ENCODE measurements at places on chromosomes 11 and 22.

- no peak for DNase-seq
Measured at GRCh38 chr11:104060004-104060794, 23.8 kb downstream of the DDI1 start.

DNA sequence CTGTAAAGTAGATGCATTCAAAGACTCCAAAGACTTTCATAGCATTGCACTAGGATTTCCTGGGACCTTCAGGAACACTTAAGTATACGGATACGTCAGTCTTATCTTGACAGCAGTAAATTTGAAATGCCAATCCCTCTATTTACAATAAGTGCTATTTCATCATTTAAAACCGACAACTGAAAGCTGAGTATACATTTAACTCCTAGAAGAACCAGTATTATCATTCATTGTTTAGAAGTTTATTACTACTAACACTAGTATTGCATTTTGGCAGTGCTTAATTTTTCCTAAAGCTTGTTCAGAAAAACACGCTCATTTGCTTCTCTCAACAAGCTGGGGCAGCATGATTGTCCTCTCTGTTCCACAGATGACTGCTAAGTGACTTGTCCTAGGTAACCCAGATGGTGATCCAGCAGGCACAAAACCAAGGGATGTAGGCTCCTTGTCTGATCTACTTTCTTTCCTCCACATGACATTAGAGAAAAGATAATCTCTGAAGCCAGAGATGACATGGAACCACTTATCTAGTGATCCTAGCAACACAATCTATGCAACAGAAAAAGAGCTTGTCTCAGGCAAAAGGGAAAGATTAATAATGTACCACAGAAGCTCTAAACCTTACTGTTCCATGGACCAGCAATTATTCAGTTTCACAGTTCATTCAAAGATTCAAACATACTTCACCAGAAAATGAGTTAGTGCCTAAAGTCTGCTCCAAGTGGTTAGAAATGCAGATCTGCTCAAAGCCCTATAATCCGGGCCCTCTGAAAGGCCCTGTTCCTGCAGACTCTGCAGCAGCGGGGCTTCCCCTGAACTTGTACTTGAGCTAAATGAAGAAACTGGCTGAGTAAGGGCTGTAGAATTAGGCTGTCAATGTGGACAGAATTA is 5.2 kb downstream of the MAML2 start:
- peak; percentile 52 for DNase-seq

GRCh38 chr11:7597620-7598019 is 75.7 kb downstream of the CYB5R2 start:
- no peak for DNase-seq

DNA sequence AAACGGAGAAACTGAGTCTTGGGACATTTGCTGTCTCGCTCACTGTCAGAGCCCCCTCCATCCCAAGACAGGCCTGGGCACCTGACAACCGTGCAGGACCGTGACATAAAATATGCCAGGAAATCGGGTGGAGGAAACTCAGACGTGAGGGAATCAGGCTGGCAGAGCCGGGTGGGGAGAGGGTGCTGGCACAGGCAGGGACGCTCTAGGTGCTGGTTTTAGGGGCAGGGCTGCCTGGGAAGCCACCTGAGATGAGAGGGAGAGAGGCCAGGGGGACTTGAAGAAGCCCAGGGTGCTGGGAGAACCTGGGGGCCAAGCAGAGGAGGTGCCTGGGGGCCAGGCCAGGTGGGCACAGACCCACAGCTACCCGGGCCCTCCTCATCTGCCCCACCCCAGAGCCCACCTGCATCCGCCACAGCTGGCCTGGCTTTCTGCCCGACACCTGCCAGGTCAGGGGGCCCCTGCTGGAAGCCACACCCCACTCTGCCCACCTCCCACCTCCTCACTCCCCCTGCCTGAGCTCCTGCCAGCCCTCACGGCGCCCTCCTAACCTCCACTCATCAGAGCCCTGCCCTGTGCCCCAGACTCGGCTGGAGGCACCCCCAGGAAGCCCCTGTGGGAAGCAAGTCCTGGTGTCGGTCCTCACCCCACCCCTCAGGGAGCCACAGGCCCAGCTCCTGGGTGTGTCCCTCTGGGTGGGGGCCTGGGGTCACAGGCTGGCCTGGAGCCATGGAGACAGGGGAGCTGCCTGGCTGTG is 27.3 kb upstream of the MUC5AC start:
- DNase-seq = no peak

- no peak for DNase-seq
Measured at GRCh38 chr11:12356944-12357655, 20.3 kb upstream of the PARVA start.

- DNase-seq = no peak
Measured at GRCh38 chr11:34682825-34683224, 61.9 kb downstream of the EHF start.

- DNase-seq = no peak
Measured at GRCh38 chr11:11363674-11364073, 10.6 kb upstream of the CSNK2A3 start.

GRCh38 chr11:94597896-94598295 is 30.7 kb downstream of the PIWIL4 start:
- DNase-seq = no peak

DNA sequence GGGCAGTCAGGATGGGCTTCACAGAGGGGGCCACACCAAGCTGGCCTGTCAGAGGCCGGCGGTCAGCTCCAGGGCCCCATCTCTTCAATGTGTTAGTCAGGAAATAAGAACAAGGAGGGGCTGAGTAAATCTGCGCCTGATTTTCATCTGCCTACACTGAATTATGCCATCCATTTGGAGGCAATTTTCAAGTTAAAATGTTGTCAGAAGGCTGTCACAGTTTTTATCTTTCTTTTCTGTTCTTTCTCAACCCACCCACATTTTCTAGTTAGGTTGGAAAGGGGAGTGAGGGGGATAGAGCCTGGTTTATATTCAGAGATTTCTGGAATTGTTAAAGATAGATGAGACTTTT is 18.8 kb downstream of the ADORA2A start:
- no peak for DNase-seq

DNA sequence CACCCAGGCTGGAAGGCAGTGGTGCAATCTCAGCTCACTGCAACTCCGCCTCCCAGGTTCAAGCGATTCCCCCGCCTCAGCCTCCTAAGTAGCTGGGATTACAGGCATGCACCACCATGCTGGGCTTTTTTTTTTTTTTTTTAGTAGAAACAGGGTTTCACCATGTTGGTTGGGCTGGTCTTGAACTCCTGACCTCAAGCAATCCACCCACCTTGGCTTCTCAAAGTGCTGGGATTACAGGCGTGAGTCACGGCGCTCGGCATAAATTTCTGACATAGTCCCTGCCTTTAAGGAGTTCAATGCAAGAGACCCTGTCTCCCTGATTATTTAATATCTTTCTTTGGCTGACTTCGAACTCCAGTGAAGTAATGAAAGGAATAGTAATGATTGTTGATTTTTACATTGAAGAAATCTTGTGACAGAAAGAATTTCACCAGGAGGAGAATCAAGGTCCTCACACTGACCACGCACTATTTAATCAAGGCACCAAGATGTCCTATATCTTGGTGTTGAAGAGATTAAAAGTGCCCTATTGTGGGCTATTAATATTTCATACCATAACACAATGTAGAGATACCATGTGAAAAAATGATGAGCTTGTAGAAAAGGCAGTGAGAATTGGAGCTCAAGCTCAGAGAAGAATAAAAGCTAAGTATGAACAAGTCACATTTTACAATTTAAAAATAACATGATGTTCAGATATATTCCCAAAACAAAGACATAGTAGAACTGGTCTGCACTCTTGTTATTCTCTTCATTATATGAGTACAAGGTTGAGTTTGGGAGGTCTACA is 71.6 kb upstream of the BLID start:
- DNase-seq = no peak

- no peak for DNase-seq
Measured at GRCh38 chr11:696955-697491, 1.4 kb downstream of the TMEM80 start.

DNA sequence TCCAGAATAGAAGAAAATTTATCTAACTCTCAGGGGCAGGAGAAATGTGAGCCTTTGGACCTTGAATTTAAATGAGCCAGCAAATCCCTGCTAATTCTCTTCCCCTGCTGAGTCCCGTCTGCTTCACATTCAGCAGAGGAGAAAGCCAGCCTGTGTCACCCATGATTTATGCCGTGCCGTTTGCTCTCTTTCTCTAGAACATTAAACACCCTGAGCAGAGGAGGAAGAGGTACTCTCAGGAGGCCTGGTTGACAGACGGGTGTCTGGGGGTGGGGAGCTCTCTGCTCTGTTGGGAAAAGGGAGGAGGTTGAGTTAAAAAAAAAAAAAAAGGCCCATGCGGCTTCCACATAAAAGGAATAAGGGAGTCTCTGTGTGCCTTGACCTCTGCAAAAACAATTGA is 11.3 kb upstream of the MTMR3 start:
- no peak for DNase-seq

DNA sequence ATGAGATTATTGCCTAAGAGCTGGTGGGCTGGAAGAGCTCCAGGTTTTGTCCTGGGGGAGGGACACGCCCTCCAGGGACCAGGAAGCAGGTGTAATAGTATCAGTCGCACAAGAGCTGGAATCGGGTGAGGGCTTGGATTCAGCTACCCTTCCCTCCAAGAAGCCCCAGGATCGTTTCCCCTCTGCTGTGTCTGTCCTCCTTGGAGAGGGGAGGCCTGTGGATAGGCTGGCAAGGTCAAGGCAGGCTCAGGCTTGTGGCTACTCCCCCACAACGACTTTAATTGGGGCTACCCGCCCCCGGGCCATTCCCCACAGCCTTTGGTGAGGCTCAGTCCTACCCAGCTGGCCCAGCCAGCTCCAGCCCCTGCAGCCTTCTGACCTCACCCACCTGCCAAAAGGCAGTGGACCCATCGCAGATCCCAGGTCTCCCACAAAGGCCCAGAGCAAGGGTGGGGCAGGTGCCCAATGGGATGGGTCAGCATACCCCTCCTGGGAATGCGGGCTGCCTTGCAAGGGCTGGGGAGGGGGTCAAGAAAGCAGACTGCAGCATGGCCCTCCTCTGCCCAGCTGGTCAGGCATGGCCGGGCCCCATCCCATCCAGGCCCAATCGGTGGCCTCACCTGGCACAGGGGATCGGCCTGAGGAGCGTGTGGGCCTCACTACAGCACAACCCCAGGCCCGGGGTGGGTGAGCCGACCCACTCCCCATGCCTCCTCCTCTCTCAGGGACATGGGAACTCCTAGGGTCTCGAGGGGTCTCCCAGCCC is 1.0 kb downstream of the CTSD start:
- no peak for DNase-seq

GRCh38 chr22:35638001-35638400 is 10.2 kb upstream of the APOL6 start:
- no peak for DNase-seq

DNA sequence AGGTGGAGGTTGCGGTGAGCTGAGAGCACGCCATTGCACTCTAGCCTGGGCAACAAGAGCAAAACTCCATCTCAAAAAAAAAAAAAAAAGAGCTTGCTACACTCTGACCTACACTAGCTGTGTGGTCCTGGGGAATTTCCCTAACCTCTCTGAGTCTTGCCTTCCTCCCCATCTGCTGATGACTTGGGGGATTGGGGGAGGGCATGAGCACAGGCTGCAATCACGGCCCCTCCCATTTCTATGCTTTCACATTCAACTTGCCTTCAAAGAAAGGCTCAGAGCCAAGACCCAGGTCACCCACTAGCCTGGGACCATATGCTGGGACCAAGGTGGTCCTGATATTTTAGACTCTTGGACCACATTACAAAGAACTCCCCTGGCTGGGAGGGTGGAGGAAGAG is 39.8 kb upstream of the TEF start:
- DNase-seq = peak; percentile 21

- DNase-seq = no peak
Measured at GRCh38 chr11:107924306-107924705, 3.9 kb upstream of the RAB39A start.

DNA sequence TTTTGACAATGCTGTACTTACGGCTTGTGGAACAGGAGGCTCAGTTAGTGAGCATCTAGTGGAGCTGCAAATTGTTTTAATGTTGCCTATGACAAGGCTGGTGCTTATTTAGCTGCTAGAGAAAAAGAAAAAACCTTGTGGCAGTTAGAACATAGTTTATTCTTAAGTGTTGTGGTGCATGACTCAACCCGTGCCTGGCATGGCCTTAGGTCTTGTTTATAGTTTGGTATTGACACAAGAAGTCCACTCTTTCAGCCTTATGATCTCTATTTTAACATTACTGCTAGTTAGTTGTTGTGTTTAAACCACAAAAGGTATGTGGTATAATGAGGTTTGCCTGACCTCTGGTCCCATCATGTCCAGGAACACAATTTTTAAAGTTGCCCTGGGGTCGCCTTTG is 744.6 kb downstream of the FAM181B start:
- no peak for DNase-seq

DNA sequence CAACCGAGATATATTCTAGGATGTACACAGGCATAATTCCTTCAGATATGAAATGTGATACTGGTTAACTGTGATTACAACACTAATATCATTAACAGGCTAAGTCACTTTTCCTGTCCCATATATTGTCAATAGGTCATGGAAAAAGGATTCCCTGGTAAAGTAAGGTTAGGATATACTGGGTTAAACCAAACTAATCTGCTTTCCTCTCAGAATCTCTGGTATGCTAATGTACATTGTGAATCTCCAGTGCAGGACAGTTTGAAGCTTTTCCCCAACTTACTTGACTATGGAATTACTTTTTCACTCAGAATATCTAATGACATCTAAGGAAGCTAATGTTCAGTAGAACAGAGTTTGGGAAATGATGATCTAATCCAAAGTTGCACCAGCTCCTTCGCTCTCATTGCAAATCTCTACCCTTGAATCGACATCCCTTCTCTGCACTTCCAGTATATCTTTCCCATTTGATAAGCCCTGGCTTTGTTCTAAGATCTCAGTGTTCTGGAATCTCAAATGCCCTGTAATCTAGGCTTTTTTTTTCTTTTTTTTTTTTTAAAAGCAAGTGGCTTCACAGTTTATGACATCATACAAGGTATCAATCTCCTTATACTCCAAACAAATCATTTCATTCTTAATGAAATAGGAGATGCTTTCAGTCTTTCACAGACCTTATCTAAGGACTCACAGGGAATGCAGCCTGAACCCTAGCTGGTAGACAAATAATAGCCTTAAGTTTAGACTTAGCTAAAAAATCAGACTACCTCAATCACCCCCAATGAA is 43.8 kb downstream of the COPB1 start:
- DNase-seq = no peak

GRCh38 chr11:13242564-13242963 is 35.0 kb upstream of the BMAL1 start:
- no peak for DNase-seq

DNA sequence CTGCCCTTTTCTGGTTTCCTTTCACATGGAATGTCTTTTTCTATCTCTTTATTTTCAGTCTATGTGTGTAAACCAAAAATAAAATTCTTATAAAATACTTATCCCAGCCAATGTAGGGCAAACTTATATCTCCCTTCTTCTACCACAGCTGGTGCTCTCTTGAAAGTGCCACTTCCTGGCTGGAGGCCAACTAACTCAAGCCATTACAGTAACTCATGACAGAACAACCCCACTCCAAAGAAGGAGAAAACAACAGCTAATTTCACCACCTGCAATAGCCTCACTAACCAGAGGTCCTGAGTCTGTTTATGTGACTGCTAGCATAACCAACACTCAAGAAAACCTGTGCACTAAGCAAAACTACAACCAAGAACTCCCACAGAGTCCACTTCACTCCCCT is 74.9 kb upstream of the DBX1 start:
- DNase-seq = no peak

- DNase-seq = no peak
Measured at GRCh38 chr11:97814325-97814959, 1206.3 kb upstream of the CNTN5 start.

GRCh38 chr22:29340566-29340965 is 25.1 kb upstream of the RASL10A start:
- no peak for DNase-seq

GRCh38 chr11:20211691-20212090 is 51.4 kb upstream of the DBX1 start:
- no peak for DNase-seq

GRCh38 chr11:100353083-100353482 is 334.0 kb upstream of the ARHGAP42 start:
- no peak for DNase-seq

Data from stimulated activated naive CD8-positive, alpha-beta T cell treated with anti-CD3 and anti-CD28 coated beads, Interleukin-15, Interleukin-2, amounts not matched to agents 100 U/mL and 50 U/mL, for 24 hours (primary cell).